ENCODE measurements at places on chromosomes 1 and 21. TPM values are rescaled to one million over a fixed set of nuclear protein-coding genes. Genes with fewer than 3 reads are reported as not detected.

GRCh38 chr1:212179394-212180076 lies 105.7 kb upstream of the PPP2R5A start:
- DNase-seq: no peak
- H3K4me3 ChIP-seq: no peak overlapping the region
- no peaks in the 10 kb centered on the region for H3K36me3 ChIP-seq

DNA sequence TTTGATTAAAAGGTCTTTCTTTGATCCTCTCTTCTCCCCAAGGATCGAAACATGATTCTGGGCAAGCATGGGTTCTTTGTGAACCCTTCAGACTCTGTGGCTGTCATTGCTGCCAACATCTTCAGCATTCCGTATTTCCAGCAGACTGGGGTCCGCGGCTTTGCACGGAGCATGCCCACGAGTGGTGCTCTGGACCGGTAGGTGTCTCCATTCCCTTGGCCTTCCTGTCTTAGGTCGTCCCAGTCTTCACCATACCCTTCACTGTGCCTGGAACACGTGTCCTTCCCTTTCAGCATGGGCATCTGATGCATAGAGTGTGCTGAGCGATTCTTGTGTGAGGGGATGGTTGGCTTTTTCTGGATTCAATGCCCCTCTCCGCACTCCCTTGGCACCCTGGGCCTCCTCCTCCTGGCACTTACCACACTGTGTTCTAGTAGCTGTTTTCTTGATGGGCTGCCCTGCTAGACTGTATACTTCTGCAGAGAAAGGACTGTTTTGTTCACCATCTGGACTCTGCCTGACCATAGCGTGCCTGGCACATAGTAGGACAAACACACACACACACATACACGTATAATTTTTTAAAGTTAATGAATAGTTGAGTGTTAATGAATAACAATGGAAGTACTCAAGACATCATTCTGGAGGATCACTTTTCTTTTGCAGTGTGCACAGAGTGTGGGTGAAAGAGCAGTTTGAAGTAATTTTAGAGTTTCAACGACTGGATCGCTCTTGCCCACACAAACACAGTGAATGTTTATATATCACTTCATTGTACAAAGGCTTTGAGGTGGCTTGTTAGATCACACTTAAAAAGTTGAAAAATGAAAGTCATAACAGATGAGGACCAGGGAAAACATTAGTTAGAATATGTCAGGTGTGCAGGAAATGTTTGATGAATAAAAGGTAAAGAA lies 43.2 kb downstream of the PGM1 start:
- no peaks in the 10 kb centered on the region for H3K36me3 ChIP-seq
- H3K27me3 ChIP-seq: no peaks in the 10 kb centered on the region

DNA sequence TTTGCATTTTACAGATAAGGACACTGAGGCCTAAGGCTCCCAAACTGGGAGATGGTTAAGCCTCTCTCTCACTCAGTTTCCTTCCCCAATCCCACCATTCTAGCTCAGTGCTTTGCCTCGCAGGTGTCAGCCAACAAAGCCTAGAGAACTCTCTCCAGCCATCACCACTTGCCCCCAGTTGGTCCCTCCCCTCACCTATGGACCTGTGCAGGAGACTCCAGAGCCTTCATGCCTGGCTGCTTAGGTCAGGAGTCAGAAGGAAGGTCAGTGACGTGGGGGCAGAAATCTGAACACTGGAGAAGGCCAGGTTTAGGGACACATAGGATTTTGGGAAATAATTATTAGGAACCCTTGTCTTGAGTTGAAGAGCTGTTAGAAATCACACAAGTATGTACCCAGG lies 295.3 kb downstream of the PTPRU start:
- H3K27me3 ChIP-seq: peaks cover 7% of the 10 kb centered on the region
- no peak overlapping the region for H3K4me3 ChIP-seq
- H3K27ac ChIP-seq: no peak overlapping the region

- no peaks in the 10 kb centered on the region for H3K27me3 ChIP-seq
- H3K27ac ChIP-seq: no peak overlapping the region
- no peak overlapping the region for H3K4me3 ChIP-seq
- H3K36me3 ChIP-seq: no peaks in the 10 kb centered on the region
Observed at GRCh38 chr1:41416552-41417334, 55.5 kb downstream of the FOXO6 start.

- DNase-seq: no peak
- H3K36me3 ChIP-seq: no peaks in the 10 kb centered on the region
- peaks cover 70% of the 10 kb centered on the region for H3K4me1 ChIP-seq
- H3K27me3 ChIP-seq: no peaks in the 10 kb centered on the region
Observed at GRCh38 chr1:214546886-214547641, 4.3 kb downstream of the PTPN14 start.

DNA sequence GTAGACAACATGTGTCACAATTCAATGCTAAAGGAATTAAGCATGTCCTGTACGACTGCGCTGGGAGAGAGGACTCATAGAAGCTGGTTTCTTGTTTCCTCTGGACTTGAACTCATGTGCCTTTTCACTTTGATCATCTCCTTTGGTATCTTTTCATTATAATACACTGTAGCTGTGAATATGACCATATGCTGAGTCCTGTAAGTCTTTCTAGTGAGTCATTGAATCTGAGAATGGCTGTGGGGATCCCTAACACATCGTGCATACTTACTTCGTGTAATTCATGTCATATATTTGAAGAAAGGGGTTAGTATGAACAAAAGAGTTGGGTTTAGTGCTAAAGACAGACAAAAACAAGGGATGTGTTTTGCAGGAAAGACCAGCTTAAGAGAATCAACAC lies 148.1 kb upstream of the RUNX1 start:
- H3K27me3 ChIP-seq: no peaks in the 10 kb centered on the region
- H3K4me1 ChIP-seq: peaks cover under 1% of the 10 kb centered on the region
- H3K36me3 ChIP-seq: no peaks in the 10 kb centered on the region

DNA sequence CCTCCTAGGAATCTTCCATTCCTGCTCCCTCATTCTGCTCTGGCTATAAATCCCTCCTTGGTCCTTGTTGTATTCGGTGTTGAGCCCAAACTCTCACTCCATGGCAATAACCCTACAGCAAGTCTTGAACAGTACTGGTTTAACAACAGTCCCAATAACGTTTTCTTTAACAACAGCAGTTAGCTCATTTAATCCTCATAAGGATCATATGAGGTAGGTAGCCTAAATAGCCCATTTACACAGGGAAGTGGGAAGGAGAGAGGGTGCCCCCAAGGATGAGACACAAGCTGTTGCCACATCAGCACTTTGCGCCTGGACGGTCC lies 444 bp upstream of the AGTRAP start:
- peak overlapping the region; percentile 95 for H3K27ac ChIP-seq
- H3K36me3 ChIP-seq: no peaks in the 10 kb centered on the region
- peaks cover 32% of the 10 kb centered on the region for H3K4me1 ChIP-seq
- peak overlapping the region; percentile 88 for H3K4me3 ChIP-seq

DNA sequence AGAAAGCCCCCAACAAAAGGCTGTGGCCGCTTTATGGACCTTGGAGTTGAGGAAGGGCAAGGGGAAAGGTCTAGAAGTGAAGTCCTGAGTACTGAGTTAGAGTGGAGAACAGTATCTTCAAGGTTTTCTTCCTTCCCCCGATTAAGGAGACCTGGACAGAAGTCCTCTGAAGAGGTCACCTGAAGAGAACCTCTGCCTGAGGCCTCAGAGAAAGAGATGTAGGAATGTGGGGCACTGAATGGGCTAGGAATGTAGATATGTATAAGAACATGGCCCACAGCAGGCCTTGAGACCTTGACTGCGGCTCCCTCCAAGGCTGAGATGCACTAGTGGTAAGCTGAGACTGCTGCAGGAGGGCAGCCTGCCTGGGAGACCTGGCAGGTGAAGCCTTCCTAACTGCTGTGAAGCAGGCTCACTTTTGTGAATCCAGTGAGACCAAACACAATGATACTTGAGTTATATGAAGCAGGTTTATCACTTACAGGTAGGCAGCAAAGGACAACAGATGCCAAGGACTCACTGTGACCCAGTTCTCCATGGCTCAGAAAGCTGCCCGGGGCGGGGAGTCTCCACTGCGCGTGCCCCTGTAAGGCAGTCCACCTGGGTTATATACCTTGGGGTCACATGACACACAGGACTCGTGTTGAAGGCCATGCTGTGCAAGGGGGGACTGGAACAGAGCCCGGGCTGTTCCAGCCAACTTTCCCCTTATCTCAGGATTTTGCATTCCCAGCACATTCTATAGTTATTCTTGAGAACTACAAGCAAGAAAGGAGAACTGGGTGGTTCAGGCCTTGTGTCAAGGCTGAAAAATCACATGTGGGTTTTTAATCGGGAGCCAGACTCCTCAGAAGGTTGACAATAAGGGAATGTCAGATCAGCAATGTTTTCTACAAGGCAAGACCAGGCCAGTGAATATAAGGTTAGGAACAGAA lies 78.8 kb upstream of the PPM1J start:
- H3K36me3 ChIP-seq: no peaks in the 10 kb centered on the region
- no peaks in the 10 kb centered on the region for H3K27me3 ChIP-seq
- H3K4me1 ChIP-seq: no peaks in the 10 kb centered on the region
- H3K27ac ChIP-seq: no peak overlapping the region
- no peak overlapping the region for H3K4me3 ChIP-seq

DNA sequence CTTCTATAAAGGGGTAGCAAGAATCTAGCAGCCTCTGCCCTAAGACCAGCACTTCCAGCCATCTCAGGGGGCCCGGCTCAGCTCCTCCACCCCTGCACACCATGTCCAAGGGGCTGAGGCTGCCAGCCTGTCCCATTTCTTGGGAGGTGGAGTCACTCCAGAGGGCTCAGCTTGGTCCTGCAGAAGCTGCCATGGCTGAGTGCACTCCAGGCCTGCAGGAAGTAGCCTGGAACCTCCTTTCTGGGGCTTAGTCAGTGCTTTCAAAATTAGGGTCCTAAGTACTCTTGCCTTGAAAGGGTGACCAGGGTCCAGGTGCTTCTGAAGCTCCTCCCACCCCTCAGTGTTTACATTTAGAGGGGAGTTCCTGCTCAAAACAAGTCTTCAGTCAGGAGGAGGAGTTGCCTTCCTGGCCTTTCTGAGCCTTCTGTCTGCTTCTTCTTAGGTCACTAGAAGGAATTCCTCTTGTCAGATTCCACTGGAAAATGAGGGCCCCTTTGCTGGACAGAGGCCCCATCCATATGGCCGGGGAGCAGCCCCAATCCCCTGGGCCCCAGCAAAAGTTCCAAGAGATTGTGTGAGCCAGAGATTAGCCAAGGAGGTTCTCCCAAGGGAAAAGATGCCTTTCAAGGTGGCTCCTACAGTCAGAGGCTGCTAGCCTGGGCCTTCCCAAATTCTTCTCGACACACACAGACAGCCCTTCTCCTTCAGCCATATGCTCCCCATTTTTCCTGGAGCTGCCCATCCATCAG lies 128.1 kb upstream of the VAMP3 start:
- H3K27me3 ChIP-seq: no peaks in the 10 kb centered on the region
- H3K4me1 ChIP-seq: peaks cover 12% of the 10 kb centered on the region
- H3K36me3 ChIP-seq: no peaks in the 10 kb centered on the region

DNA sequence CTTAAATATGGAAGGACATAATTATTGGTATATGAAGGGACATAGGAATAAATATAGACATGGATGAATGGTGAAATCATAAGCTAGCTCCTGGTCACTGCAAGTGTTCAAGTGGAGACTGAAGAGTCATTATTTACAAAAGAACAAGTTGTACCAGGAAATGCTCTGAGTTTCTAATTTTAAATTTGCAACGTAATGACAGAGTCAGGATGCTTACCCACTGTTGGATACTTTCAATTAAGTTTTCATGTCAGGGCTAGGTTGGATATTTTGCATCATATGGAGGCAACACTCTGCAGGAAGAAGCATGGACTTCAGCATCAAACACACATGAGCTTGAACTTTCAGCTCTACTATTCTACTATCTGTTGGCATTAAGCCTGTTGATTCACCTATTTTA lies 499.6 kb upstream of the C1orf87 start:
- no peaks in the 10 kb centered on the region for H3K27me3 ChIP-seq
- no peak for DNase-seq

- H3K27ac ChIP-seq: no peak overlapping the region
- H3K4me1 ChIP-seq: peaks cover 7% of the 10 kb centered on the region
- no peak for DNase-seq
- H3K27me3 ChIP-seq: no peaks in the 10 kb centered on the region
Observed at GRCh38 chr1:61873581-61873980, 131.3 kb downstream of the PATJ start.

Gene KRTAP15-1
- total RNA-seq: not detected

Gene PTPRU
- 11.4 TPM for total RNA-seq

Gene CELA2A
- not detected for total RNA-seq

Gene TBX19
- total RNA-seq: 0.53 TPM

Gene ITGB2
- 41.7 TPM for total RNA-seq

Gene OVAAL
- not detected for total RNA-seq

Gene TRAF5
- 0.29 TPM for total RNA-seq

Gene FNDC7
- total RNA-seq: not detected

Gene LCE4A
- total RNA-seq: not detected
